ENCODE measurements at places on chromosomes 5 and 9. TPM values are rescaled to one million over a fixed set of nuclear protein-coding genes. Genes with fewer than 3 reads are reported as not detected.

Gene NR4A3
- total RNA-seq, result 20.4 TPM

Gene TOMM5
- 113 TPM for total RNA-seq

Gene IRX4
- not detected for total RNA-seq

DNA sequence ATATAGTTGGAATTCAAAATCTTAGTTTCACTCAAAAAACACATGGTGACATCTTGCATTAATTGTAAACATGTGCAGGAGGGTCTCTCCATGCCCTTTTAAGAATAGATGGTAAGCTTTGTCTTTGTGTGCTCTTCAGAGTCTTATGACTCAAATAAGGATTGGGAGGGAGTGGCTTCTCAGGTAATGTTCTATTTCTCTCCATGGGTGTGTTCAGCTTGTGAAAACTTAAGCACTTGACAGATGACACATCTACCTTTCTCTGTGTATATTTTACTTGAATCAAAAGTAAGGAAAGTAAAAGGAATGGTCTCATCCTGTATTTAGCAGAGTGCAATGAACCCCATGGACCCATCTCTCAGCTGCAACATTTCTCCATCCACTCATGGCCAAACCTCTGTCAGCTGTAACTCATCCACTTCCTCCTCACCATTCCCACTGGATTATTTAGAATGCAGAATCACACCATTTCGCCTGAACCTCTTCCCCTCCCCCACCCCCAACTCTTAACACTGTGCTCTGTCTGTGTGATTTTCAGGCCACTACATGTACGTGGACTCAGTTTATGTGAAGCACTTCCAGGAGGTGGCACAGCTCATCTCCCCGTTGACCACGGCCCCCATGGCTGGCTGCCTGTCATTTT is 82.1 kb downstream of the MAMDC2 start:
- H3K4me1 ChIP-seq, result no peaks in the 10 kb centered on the region
- no peak overlapping the region for H3K27ac ChIP-seq
- peaks cover 2% of the 10 kb centered on the region for H3K27me3 ChIP-seq
- no peak overlapping the region for H3K4me3 ChIP-seq

Gene BARX1
- not detected for total RNA-seq

GRCh38 chr9:107705521-107705920 is 216.0 kb upstream of the KLF4 start:
- H3K4me1 ChIP-seq, result no peaks in the 10 kb centered on the region
- H3K27ac ChIP-seq, result no peak overlapping the region
- no peak for DNase-seq
- no peak overlapping the region for H3K4me3 ChIP-seq
- H3K27me3 ChIP-seq, result no peaks in the 10 kb centered on the region

- no peak for DNase-seq
- no peaks in the 10 kb centered on the region for H3K27me3 ChIP-seq
- H3K4me3 ChIP-seq, result no peak overlapping the region
- no peak overlapping the region for H3K27ac ChIP-seq
Measured at GRCh38 chr9:107927276-107927675, 437.7 kb upstream of the KLF4 start.

DNA sequence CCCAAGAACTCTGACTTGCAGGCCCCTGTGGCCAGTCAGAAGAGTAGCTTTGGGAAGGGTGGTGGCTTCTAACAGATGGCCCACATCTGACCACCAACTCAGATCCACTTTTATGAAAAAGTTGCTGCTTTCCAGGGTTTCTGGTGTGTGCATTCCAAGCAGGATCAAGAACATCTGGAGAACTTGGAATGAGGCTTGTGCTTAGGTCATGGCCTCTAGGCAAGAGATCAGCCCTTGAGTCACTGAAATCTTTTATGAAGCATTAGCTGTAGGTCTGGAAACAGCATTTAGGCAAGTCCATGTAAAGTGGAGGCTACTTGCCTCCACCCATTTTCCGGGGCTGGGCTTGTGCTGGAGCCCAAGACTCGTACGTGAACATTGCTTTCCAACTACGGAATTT is 433.3 kb downstream of the SH3GL2 start:
- H3K4me1 ChIP-seq, result no peaks in the 10 kb centered on the region
- no peaks in the 10 kb centered on the region for H3K36me3 ChIP-seq
- H3K4me3 ChIP-seq, result no peak overlapping the region
- H3K27ac ChIP-seq, result no peak overlapping the region
- no peaks in the 10 kb centered on the region for H3K27me3 ChIP-seq

- no peak overlapping the region for H3K27ac ChIP-seq
- H3K36me3 ChIP-seq, result no peaks in the 10 kb centered on the region
- H3K4me1 ChIP-seq, result no peaks in the 10 kb centered on the region
- no peak overlapping the region for H3K4me3 ChIP-seq
- DNase-seq, result no peak
Measured at GRCh38 chr9:101673642-101674041, 64.8 kb downstream of the GRIN3A start.

GRCh38 chr5:176387384-176387925 is 943 bp downstream of the NOP16 start:
- peaks cover 36% of the 10 kb centered on the region for H3K4me1 ChIP-seq
- H3K27ac ChIP-seq, result peak overlapping the region; percentile 99
- peaks cover 50% of the 10 kb centered on the region for H3K36me3 ChIP-seq
- DNase-seq, result no peak
- no peaks in the 10 kb centered on the region for H3K27me3 ChIP-seq
- H3K4me3 ChIP-seq, result peak overlapping the region; percentile 93

Gene CDHR2
- 0.56 TPM for total RNA-seq

- H3K4me3 ChIP-seq, result no peak overlapping the region
- no peaks in the 10 kb centered on the region for H3K4me1 ChIP-seq
- H3K36me3 ChIP-seq, result no peaks in the 10 kb centered on the region
- no peak overlapping the region for H3K27ac ChIP-seq
Measured at GRCh38 chr9:112562235-112562958, 75.8 kb downstream of the KIAA1958 start.

Gene FAXDC2
- total RNA-seq, result not detected

DNA sequence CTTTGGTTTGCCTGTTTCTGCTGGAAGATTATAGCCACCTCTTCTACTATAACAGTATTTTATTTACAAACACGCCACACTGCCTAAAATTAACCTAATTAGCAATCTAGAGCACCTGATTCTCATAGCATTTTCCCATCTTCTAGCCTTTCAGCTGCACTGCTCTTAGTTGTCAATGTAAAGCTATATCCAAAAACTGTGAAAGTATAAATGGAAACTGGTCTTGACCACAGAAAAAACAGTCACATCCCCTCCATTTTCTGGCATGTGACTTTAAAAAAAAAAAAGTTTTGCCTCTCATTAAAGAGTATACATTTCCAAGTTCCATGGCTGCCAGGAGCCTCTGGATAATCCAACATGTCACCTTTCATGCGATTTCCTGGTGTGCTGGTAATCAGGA is 287.8 kb downstream of the DTWD2 start:
- H3K27me3 ChIP-seq, result no peaks in the 10 kb centered on the region
- no peaks in the 10 kb centered on the region for H3K36me3 ChIP-seq
- H3K4me1 ChIP-seq, result no peaks in the 10 kb centered on the region

Gene CRB2
- not detected for total RNA-seq

Gene PPP1R26
- 0.28 TPM for total RNA-seq

Gene SHROOM1
- total RNA-seq, result 4.4 TPM

GRCh38 chr5:28734396-28734795 is 1696.0 kb upstream of the CDH9 start:
- H3K27me3 ChIP-seq, result no peaks in the 10 kb centered on the region
- no peak for DNase-seq
- no peak overlapping the region for H3K4me3 ChIP-seq
- no peaks in the 10 kb centered on the region for H3K36me3 ChIP-seq

DNA sequence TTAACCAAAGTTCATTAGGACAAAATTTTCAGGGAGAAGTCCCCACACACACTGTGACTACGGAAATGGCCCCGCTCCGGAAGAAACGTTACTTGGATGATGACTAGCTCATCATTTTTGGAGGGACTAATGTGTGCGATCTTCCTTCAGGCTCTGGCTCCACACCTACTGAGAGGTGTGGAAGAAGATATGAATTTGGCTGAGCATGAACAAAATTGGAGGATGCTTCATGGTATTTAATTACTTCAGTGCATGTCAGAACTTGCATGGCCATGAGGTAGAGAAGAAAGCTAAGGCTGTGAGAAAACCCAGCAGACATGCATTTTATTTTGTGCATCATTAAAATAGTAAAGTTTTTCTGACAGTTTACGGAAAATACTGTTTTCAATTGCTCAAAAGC is 202.1 kb upstream of the TLE4 start:
- H3K27ac ChIP-seq, result no peak overlapping the region
- H3K36me3 ChIP-seq, result no peaks in the 10 kb centered on the region
- no peak overlapping the region for H3K4me3 ChIP-seq
- no peaks in the 10 kb centered on the region for H3K4me1 ChIP-seq

Gene TLR4
- not detected for total RNA-seq

- no peak for DNase-seq
- no peak overlapping the region for H3K4me3 ChIP-seq
- no peaks in the 10 kb centered on the region for H3K27me3 ChIP-seq
- peaks cover 22% of the 10 kb centered on the region for H3K4me1 ChIP-seq
- no peak overlapping the region for H3K27ac ChIP-seq
Measured at GRCh38 chr9:79877943-79878602, 306.3 kb downstream of the TLE4 start.

Gene FCN1
- total RNA-seq, result not detected

- H3K4me1 ChIP-seq, result peaks cover 15% of the 10 kb centered on the region
- no peak overlapping the region for H3K4me3 ChIP-seq
- no peaks in the 10 kb centered on the region for H3K27me3 ChIP-seq
- DNase-seq, result no peak
- H3K36me3 ChIP-seq, result peaks cover 41% of the 10 kb centered on the region
Measured at GRCh38 chr5:18736051-18736398, 1101.8 kb downstream of the TAF11L14 start.

DNA sequence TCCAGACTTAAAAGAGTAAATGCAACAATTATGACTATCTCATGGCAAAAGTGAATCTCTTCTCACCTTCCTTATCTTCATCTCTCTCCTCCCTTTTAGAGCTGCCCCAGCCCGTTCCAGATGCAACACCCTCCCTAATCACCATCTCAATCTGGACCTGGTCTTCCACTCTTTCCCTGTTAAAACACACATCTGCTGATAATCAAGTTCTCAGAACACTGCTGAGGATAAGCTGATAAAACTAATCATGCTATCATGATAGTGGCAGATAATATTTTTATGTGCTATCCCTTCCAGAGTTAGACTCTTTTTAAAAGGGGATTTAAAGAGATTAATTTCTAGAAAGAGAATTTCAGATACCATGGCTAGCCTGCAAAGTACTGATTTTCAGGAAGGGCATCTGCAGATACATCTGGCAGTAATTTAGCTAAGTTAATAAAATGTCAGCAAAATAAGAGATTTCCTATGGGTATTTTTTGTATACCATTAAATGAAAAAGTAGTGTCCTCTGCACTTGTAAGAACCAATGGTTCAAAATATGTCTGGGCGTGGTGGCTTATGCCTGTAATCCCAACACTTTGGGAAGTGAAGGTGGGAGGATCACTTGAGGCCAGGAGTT is 17.2 kb downstream of the SGTB start:
- no peak overlapping the region for H3K4me3 ChIP-seq
- H3K4me1 ChIP-seq, result no peaks in the 10 kb centered on the region
- no peak overlapping the region for H3K27ac ChIP-seq
- no peaks in the 10 kb centered on the region for H3K27me3 ChIP-seq
- H3K36me3 ChIP-seq, result peaks cover 27% of the 10 kb centered on the region

Gene SAXO1
- not detected for total RNA-seq

GRCh38 chr9:33297432-33297831 is 7.1 kb downstream of the NFX1 start:
- H3K27me3 ChIP-seq, result no peaks in the 10 kb centered on the region
- H3K4me1 ChIP-seq, result peaks cover 74% of the 10 kb centered on the region
- H3K36me3 ChIP-seq, result peaks cover 69% of the 10 kb centered on the region
- H3K4me3 ChIP-seq, result peak overlapping the region; percentile 1
- H3K27ac ChIP-seq, result peak overlapping the region; percentile 61
- DNase-seq, result no peak

GRCh38 chr9:33818167-33818846 is 1.3 kb downstream of the UBE2R2 start:
- H3K36me3 ChIP-seq, result peaks cover 5% of the 10 kb centered on the region
- H3K4me3 ChIP-seq, result peak overlapping the region; percentile 92
- no peaks in the 10 kb centered on the region for H3K27me3 ChIP-seq
- peak overlapping the region; percentile 95 for H3K27ac ChIP-seq

DNA sequence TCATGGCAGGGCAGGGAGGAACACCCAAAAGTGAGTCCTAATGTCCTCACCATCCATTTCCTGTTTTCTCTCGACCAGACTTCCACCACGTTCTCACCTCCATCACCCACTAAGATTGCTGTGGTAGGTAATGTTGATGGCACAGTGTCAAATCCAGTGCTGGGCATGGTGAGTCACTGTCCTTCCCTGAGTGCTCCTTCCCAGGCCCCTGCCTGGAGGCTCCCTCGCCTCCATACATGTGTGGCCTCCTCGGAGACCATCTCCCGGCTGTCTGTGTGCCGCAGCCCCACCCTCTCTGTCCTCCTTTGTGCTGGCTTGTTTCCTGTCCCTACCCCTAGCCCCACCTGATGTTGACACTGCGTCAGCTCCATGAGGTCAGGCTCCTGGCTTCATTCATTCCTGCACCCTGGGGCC is 177.5 kb downstream of the SYK start:
- DNase-seq, result no peak
- no peak overlapping the region for H3K27ac ChIP-seq
- no peak overlapping the region for H3K4me3 ChIP-seq
- peaks cover 15% of the 10 kb centered on the region for H3K27me3 ChIP-seq

DNA sequence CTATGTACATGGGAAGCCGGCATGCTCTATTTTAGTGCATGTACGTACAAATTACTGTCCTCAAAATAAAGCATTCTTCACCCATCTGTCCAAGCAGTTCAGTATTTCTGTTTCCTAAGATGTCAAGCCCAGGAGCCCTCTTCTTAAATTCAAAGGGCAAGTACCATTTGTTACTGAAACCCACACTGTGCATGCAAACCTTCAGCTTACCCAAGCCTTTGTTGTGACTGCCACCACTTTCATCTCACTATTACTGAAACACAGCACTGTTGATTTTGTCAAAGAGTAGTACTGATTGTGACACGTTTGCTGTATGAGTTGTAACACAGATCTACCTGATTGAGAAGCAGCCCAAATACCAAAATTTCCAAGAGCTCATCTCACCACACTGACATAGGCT is 390.4 kb upstream of the IZUMO3 start:
- no peak overlapping the region for H3K4me3 ChIP-seq
- no peaks in the 10 kb centered on the region for H3K36me3 ChIP-seq
- no peak for DNase-seq
- H3K27ac ChIP-seq, result no peak overlapping the region
- H3K27me3 ChIP-seq, result no peaks in the 10 kb centered on the region
- no peaks in the 10 kb centered on the region for H3K4me1 ChIP-seq

Gene HACD4
- 10.1 TPM for total RNA-seq

Gene TNFSF8
- total RNA-seq, result 34.5 TPM

- no peaks in the 10 kb centered on the region for H3K27me3 ChIP-seq
- H3K4me3 ChIP-seq, result no peak overlapping the region
- no peaks in the 10 kb centered on the region for H3K4me1 ChIP-seq
- H3K36me3 ChIP-seq, result no peaks in the 10 kb centered on the region
- DNase-seq, result no peak
Measured at GRCh38 chr9:79431019-79431679, 140.6 kb upstream of the TLE4 start.

DNA sequence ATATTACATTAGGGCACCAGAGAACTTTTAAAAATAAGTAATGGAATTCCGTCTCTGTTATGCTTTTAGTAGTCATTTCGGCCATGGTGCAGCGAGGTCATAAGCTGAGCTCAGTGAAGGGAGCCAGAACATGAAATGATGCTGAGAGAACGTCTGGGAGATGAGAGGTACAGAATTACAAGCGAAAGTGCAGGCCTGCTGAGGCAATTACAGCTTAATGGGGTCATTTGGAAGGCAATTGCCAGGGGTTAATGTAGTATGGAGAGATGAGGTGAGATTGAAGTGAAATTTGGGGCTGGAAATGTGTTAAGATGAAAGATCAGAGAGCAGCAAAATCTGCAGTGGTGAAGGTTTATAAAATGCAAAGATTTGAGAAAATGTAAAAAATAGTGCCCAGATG is 96.5 kb downstream of the PBX3 start:
- H3K27ac ChIP-seq, result peak overlapping the region; percentile 0
- no peaks in the 10 kb centered on the region for H3K27me3 ChIP-seq
- DNase-seq, result no peak
- no peaks in the 10 kb centered on the region for H3K36me3 ChIP-seq

Gene RAI14
- total RNA-seq, result not detected

Measured in activated CD8-positive, alpha-beta memory T cell treated with anti-CD3 and anti-CD28 coated beads, Interleukin-2, amount 10 ng/mL, durations not matched to agents 7 days and 5 days (primary cell).